ENCODE measurements at places on chromosomes 3 and 15.

DNA sequence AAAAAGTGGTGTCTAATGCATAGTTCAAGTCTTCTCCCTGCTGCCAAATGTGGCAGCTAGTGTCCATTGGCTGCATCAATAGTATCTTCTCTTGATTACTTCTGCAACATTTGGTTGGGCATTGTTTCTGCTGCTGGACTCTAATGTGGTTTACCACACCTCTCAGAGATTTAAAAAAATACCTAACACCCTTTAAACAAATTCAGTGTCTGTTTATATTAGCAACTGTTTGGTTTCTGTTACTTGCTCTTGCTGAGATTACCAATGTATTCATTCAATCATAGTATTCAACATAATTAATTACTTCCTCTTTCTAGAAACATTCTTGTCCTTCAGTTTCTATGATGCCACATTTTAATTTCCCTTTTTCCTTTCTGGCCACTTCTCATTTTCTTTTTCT is 20.3 kb upstream of the NECTIN3 start:
- DNase-seq: no peak

DNA sequence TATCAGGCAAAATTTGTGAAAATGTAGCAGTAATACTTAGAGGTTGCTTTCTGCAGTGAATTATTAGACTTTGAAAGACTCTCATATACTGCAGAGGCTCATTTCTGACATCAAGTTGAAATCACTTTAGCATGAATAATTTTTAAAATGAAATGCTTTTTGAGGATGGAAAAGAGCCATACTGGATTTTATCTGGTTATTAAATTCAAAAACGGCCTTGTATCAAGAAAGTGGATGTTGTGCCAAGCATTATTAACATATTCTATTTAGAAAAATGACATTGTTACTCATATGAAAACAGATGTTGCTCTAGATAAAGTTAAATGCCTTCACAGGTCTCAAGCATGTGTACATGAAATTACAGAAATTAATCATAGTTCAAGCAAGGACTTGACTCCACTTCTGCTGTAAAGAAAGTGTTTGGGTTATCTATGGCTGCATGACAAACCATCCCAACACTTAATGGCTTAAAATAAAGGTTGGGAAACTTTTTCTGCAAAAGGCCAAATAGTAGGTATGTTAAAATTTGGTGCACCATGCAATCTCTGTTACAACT is 64.5 kb upstream of the ZNF280D start:
- DNase-seq: no peak

DNA sequence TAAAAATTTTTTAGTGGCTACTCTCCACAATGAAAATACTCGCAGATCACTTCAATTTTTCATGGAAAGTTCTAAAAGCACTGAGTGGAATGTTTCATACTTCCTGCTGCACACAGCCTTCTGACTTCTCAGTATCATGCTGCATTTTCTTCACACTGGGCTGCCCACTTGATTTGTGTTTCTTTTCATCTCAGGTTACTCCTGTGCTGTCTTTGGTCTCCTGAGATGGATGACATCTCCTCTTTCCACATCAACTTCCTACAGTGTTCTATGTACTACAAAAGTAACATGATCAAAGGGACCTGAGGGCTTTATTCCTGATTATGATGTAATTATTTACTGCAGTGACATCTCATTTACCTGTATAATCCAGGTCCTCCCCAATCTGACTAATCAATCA is 927.7 kb downstream of the ROBO2 start:
- DNase-seq: no peak

GRCh38 chr3:106276755-106277612 is 408.2 kb upstream of the CBLB start:
- DNase-seq: no peak

DNA sequence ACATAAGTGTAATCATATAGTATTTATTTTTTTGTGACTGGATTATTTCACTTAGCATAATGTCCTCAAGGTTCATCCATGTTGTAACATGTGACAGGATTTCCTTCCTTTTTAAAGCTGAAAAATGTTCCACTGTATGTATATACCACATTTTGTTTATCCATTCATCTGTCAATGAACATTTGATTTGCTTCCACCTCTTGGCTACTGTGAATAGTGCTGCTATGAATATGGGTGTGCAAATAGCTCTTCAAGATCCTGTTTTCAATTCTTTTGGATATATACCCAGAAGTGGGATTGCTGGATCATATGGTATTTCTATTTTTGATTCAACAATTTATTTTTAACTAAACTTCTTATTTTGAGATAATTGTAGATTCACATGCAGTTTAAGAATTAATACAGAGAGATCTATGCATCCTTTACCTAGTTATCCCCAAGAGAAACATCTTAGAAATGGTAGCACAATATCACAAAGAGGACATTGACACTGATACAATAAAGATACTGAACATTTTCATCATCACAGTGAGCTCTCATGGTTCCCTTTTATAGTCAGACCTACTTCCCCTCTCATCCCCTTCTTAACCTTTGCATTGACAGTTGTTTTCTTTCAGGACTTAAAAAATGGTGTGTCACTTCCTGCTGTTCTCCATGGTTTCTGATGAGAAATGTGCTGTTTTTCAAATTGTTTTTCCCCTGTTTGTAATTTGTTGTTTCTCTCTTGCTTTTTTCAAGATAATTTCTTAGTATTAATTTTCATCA is 90.1 kb downstream of the SATB1 start:
- DNase-seq: no peak

DNA sequence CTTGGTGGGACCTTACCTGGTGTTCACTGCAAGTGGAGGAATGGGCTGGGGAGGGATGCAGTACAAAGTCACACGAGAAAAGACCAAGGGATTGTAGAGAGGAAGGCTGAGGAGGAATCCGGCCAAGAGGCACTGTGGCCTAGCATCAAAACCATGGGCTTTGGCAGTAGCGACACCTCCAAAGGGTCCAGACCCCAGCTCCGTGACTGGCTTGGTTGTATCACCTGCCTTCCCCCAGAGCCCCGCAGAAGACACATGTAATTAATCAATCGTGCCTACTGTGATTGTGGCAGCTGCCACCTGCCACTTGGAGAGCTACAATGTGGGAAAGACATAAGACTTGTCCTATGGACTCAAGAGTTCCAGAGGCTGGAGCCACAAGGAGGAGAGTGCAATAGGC is 54.7 kb downstream of the ST8SIA2 start:
- DNase-seq: no peak

GRCh38 chr3:69085168-69085832 is 563 bp downstream of the ARL6IP5 start:
- DNase-seq: no peak
